K562 (cell line): ENCODE measurements at places on chromosomes 4 and X. TPM values are rescaled to one million over a fixed set of nuclear protein-coding genes. Genes with fewer than 3 reads are reported as not detected.

Gene REELD1
- total RNA-seq: not detected in 2 replicates

Gene RBM46
- not detected in 2 replicates for total RNA-seq

GRCh38 chrX:110432091-110432905, 73.7 kb downstream of the RTL9 start:
- no peak for DNase-seq

- no peak for DNase-seq
These were observed 135.5 kb downstream of the AMMECR1 start for GRCh38 chrX:110182362-110182761.
